ENCODE measurements at places on chromosomes 4 and X.

DNA sequence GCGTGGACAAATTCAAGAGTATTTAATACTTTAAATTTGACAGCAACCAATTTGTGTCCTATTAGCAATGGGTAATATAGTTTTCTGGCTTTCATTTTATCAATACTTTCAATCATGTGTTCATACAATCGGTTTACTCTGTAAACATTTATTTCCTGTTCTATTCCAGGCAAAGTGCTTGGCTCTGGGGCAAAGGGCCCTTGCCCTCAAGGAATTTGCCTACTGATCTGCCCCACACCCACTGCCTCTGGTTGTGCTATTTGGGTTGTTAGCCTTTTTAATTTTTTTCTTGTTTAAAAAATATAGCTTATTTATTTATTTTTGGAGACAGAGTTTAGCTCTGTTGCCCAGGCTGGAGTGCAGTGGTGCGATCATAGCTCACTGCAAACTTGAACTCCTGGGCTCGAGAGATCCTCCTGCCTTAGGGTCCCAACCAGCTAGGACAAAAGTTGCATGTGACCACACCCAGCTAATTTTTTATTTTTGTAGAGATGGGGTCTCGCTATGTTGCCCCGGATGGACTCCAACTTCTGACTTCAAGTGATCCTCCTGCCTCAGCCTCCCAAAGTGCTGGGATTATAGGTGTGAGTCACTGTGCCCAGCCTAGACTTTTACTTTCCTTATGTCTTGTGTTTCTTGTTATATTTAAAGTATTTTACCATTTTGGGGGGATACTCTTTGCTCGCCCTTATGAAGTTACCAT lies 30.7 kb upstream of the CBR4 start:
- DNase-seq, result no peak

- DNase-seq, result no peak
Measured at GRCh38 chr4:75948822-75949444, 8.1 kb upstream of the NAAA start.

GRCh38 chr4:170093973-170094535 lies 4.3 kb upstream of the AADAT start:
- no peak for DNase-seq

- no peak for DNase-seq
Measured at GRCh38 chr4:148359769-148360168, 82.4 kb downstream of the NR3C2 start.

DNA sequence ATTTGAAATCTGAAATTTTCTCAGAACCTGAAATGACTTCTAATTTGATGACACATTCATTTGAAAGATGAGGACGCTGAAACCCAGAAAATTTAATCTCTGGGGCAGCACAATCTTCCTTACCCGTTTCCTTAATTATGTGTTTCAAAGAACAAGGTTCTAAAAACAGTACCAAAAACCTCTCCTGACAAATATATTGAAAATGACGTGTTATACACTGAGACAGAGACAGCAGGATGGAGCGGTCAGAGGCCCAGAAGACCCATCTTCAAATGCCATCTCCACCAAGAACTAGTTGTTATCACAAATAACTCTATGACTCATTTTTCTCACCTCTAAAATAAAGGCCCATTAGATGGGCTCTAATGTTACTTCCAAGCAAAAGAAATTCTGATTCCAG lies 177.3 kb downstream of the NSUN7 start:
- DNase-seq, result no peak
